ENCODE measurements at places on chromosomes 3 and 15.
A peak's percentile ranks its signal among the peaks of the same experiment; 100 is the strongest.

DNA sequence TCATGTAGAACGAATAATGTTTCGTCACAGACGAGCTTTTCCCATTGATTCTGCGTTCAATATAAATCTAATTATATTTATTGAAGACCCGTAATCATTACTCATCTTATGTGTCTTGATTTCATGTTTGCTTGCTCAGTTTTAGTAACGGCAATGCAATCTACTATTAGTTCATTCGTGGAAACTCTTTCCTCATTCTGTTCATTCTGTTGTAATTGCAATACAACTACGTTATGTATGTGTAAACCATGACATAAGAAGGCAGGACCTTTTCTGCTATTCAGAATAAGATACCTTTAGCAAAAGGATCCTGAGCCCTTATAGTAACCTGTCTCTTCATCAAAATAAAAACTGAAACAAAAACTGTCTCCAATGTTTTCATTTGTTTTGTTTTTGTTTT lies 6.8 kb upstream of the ARRDC4 start:
- no peak overlapping the region for H3K4me3 ChIP-seq
- H3K4me1 ChIP-seq: no peaks in the 10 kb centered on the region
- DNase-seq: no peak
- H3K27ac ChIP-seq: no peak overlapping the region
- H3K36me3 ChIP-seq: no peaks in the 10 kb centered on the region

DNA sequence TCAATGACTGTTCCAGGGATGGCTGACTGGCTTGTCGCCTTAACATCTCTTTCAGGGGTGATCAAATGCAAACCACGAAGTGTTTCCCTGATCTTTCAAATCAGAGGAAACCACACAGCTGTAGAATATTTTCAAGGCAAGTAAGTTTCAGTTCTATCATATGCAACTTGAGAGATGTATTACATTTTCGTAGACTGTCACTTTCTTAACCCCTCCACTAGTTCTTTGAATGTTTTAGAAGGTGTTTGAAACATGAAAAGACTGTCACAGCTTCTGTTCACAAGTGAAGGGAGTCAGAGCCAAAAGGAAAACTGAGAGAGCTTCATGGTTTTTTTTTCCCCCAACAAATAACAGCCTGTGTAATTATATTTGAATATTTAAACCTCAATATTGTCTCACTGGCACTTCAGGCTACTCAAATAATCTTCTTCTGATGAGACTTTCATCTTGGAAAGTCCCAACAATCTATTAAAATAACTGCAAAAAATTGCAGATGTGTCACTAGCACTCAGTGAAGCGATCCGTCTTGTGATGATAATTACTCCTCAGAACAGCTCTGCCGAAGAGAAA lies 25.9 kb upstream of the CAPN7 start:
- H3K4me1 ChIP-seq: peaks cover 10% of the 10 kb centered on the region
- H3K36me3 ChIP-seq: no peaks in the 10 kb centered on the region
- H3K27ac ChIP-seq: no peak overlapping the region
- peaks cover 11% of the 10 kb centered on the region for H3K27me3 ChIP-seq

DNA sequence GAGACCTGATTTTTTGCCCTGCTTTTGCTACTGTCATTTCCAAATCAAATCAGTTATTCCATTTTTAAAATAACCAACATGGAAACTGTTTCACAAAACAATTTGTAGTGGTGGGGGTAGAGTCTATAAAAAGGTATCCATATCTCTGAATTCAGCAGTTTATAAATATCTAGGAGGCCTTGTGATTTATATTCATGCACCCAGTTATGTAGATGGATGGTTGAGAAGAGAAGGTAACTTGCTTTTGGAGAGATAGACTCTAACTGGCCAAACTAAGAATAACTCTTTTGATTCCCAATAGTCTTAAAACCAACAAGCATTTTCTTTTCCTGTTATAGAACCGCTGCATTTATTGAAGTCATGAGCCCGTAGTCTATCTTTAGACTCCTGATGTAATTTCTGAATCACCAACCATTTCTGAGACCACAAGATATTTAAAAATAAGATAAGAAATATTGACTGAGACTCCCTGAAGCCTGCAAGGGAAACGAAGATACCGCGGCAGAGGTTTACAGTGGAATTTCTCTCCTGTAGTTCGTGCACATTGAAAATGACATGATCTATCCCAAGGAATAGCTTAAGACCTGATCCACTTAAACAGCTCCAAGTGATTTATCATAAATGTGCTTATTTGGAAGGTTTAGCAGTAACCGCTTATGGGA lies 68.5 kb downstream of the SAMMSON start:
- H3K27ac ChIP-seq: no peak overlapping the region
- no peaks in the 10 kb centered on the region for H3K36me3 ChIP-seq
- DNase-seq: no peak
- no peaks in the 10 kb centered on the region for H3K4me1 ChIP-seq
- H3K27me3 ChIP-seq: peaks cover 12% of the 10 kb centered on the region

- H3K27ac ChIP-seq: no peak overlapping the region
- no peaks in the 10 kb centered on the region for H3K36me3 ChIP-seq
- H3K27me3 ChIP-seq: peaks cover 10% of the 10 kb centered on the region
- no peak for DNase-seq
- H3K4me1 ChIP-seq: no peaks in the 10 kb centered on the region
Observed at GRCh38 chr15:91127236-91127955, 27.3 kb downstream of the SV2B start.

GRCh38 chr3:61936344-61936937 lies 375.1 kb downstream of the PTPRG start:
- no peak overlapping the region for H3K27ac ChIP-seq
- no peak overlapping the region for H3K4me3 ChIP-seq
- peak; percentile 49 for DNase-seq
- H3K4me1 ChIP-seq: no peaks in the 10 kb centered on the region

DNA sequence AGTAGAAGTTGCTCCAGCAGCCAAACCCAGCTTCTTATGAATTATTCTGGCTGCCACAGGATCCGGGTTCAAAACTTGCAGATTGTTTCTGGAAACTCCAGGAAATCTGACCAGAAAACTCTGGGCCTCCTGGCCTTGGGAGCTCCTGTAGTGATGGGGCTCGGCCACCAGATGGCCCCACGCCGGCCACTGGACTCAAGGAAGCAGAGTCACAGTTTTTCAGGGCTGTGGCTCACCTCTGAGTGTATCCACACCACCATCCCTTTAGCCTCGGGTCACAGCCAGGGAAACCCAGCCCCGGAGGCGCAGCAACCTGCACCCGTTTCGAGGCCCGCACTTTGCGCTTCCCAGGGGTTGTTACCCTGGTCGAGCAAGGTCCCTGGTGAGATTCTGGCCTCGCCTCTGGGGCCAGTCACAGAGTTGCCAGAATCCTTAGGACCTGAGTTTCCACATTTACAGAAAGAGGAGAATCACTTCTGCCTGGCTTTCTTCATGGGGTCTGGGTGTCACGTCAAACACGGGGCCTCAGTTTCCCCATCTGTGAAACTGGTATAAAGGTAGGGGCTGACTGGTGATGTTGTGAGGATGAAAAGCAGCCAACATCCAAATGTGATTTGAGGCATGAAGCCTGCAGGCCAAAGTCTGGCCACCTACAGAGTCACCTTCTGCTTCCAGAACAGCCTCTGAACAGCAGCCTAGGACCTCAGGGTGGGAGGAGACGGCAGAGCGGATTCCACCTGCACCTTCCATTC lies 53.5 kb upstream of the LCTL start:
- H3K36me3 ChIP-seq: no peaks in the 10 kb centered on the region
- DNase-seq: peak; percentile 70
- no peak overlapping the region for H3K27ac ChIP-seq
- peaks cover 27% of the 10 kb centered on the region for H3K27me3 ChIP-seq
- H3K4me1 ChIP-seq: no peaks in the 10 kb centered on the region

GRCh38 chr3:39149059-39149455 lies 4.3 kb downstream of the CSRNP1 start:
- peak overlapping the region; percentile 93 for H3K4me3 ChIP-seq
- no peaks in the 10 kb centered on the region for H3K27me3 ChIP-seq
- peaks cover 66% of the 10 kb centered on the region for H3K4me1 ChIP-seq
- peaks cover 81% of the 10 kb centered on the region for H3K36me3 ChIP-seq

- no peak overlapping the region for H3K4me3 ChIP-seq
- no peaks in the 10 kb centered on the region for H3K27me3 ChIP-seq
- H3K36me3 ChIP-seq: peaks cover 7% of the 10 kb centered on the region
- H3K27ac ChIP-seq: peak overlapping the region; percentile 88
Observed at GRCh38 chr3:189529889-189530471, 101.2 kb upstream of the TP63 start.

- H3K27ac ChIP-seq: no peak overlapping the region
- no peak for DNase-seq
- H3K36me3 ChIP-seq: no peaks in the 10 kb centered on the region
- no peaks in the 10 kb centered on the region for H3K27me3 ChIP-seq
- no peak overlapping the region for H3K4me3 ChIP-seq
Observed at GRCh38 chr3:116524453-116525210, 79.3 kb upstream of the LSAMP start.

DNA sequence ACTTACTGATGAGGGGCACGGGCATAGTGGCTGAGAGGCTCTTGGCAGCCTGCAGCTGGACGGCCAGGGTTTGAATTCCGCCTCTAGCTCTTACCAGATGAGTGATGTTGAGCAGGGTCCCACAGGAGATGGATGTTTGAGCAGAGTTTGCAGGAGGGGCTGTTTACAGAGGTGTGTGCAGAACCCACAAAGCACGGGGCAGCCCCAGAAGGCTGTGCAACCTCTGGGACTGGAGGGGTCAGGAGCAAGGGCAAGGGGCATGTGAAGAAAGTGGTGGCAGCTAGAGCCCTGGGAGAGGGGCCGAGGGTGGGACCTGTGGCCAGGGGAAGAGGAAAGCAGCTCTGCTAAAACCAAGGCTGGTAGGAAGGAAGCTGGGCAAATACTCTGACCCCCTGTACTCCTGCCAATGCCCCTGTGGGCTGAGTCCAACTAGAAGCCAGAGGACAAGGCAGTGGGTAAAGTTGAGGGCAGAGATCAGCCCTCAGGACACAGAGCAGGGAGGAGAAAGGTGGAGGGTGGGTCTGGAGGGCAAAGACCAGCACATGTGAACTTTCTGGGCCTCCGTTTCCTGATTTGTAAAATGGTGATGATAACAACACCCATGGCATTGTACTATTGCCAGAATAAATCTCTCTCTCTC lies 53.9 kb upstream of the ITGA11 start:
- no peaks in the 10 kb centered on the region for H3K36me3 ChIP-seq
- no peak for DNase-seq
- H3K27me3 ChIP-seq: peaks cover 11% of the 10 kb centered on the region
- H3K4me1 ChIP-seq: no peaks in the 10 kb centered on the region
- H3K27ac ChIP-seq: no peak overlapping the region

DNA sequence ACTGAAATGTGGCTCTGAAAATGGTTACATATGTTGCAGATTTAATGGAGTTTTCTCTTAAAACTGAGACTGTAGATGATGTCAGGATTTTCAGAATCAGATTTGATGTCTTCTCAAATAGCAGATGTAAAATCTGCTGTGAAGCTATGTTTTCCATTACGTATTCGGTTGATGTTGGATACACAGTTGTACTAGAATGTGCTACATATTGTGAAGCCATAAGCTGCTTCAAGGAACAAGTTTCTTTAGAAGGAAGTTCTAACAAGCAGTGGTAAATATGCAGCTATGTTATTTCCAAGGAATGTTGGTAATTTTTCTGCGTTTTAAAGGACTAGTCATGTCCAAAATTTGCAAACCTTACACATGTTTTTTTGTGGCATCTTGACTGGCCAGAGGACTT lies 197.7 kb downstream of the RBMS3 start:
- H3K4me1 ChIP-seq: no peaks in the 10 kb centered on the region
- no peak overlapping the region for H3K4me3 ChIP-seq
- no peak for DNase-seq
- H3K27me3 ChIP-seq: peaks cover 4% of the 10 kb centered on the region

GRCh38 chr15:90425726-90426346 lies 37.8 kb downstream of the IQGAP1 start:
- H3K4me3 ChIP-seq: no peak overlapping the region
- no peak overlapping the region for H3K27ac ChIP-seq
- H3K27me3 ChIP-seq: no peaks in the 10 kb centered on the region
- DNase-seq: no peak
- peaks cover 29% of the 10 kb centered on the region for H3K36me3 ChIP-seq

DNA sequence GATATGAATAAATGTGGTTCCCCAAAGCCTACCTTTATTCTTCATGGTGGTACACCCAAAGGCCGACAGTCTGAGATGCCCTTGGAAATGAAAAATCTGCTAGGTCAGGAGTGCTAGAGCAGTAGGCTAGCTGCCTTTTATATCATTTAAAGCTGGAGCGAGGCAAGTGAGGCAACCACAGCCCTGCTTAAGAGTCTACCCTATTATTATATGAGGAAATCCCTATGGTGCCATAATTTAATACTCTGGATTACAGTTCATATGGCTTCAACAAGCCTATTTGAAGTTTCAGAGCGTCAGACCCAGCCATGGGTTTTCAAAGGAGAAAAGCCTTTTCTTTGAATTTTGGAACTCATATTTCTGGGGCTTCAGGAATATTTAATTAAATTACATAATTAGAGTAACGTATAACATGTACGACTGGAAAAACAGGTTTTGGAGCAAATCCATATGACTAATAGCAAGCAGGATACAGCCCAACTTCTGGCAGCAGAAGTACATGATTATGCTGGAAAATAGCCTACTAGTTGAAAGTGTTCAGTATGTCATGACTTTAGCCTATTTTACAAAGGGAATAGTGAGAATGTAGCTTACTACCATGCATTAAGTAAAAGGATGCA lies 18.0 kb upstream of the SLTM start:
- no peaks in the 10 kb centered on the region for H3K36me3 ChIP-seq
- no peak overlapping the region for H3K4me3 ChIP-seq
- DNase-seq: no peak
- no peaks in the 10 kb centered on the region for H3K27me3 ChIP-seq

DNA sequence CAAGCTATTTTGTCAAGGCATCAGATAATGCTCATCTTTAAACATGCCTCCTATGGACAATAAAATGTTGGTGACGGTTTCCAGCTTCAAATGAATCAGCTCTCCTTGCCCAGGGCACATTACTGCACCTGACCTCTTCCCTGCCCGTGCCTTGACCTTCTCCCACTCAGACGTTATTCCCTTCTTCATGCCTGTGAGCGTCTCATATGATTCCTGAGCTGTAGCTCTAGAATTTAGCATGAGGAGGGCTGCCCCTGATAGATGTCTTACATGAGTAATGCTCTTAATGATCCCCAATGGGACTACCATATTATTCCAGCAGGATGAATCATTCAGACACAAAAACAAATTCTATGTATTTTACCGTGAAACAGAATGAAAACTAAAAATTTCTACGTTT lies 762.7 kb downstream of the ROBO1 start:
- no peak overlapping the region for H3K4me3 ChIP-seq
- H3K36me3 ChIP-seq: no peaks in the 10 kb centered on the region
- DNase-seq: no peak
- no peaks in the 10 kb centered on the region for H3K4me1 ChIP-seq
- no peak overlapping the region for H3K27ac ChIP-seq

DNA sequence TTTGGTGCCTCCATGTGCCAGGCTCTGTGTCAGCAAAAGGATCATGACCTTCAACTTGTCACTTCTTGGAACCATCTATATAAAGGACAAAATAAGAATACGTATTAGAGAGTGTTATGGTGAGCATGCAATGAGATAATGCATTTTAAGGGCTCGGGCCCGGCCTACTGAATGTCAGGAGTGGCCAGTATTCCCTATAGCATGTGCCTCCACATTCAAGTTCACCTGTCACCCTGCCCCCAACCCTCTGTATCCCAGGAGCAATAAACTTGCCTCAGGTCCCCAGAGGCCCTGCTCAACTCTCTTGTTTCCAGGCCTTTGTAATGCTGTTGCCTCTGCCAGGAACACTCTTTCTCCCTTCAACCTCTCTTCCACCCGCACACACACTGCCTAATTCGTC lies 90.2 kb upstream of the SLC6A11 start:
- H3K4me1 ChIP-seq: no peaks in the 10 kb centered on the region
- H3K27me3 ChIP-seq: peaks cover 20% of the 10 kb centered on the region
- DNase-seq: no peak
- no peak overlapping the region for H3K4me3 ChIP-seq
- H3K36me3 ChIP-seq: no peaks in the 10 kb centered on the region
